ENCODE measurements at places on chromosomes 3 and 15. TPM values are rescaled to one million over a fixed set of nuclear protein-coding genes. Genes with fewer than 3 reads are reported as not detected.

The SLC12A1 gene
- not detected for total RNA-seq

The CHL1 gene
- total RNA-seq: 0.45 TPM

GRCh38 chr3:87082796-87083440, 92.0 kb upstream of the VGLL3 start:
- no peak for DNase-seq

- DNase-seq: no peak
Measured at GRCh38 chr3:176789281-176789705, 408.0 kb downstream of the TBL1XR1 start.

DNA sequence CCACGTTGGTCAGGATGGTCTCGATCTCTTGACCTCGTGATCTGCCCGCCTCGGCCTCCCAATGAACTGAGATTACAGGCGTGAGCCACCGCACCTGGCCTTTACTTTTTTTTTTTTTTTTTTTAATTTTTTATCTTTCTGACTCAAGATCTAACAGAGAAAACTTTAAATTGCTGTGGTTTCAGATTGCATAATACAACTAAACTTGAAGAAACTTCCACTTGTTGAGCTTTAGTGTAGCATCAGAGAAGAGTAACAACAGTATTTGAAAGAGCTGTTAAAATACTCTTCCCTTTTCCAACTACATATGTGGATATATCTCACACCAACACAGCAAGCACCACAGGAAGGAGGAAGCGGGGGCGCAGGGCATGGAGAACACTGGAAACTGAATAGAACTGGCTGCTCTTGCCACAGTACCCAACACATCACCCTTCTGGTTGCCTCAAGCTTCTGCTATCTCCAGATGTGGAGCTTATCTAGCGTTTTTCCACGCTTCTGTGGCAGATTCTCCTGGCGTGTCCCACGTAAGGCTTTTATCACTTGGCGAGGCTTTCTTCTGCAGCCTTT, 45.4 kb downstream of the MAP6D1 start:
- DNase-seq: no peak

The CCDC54 gene
- total RNA-seq: not detected

DNA sequence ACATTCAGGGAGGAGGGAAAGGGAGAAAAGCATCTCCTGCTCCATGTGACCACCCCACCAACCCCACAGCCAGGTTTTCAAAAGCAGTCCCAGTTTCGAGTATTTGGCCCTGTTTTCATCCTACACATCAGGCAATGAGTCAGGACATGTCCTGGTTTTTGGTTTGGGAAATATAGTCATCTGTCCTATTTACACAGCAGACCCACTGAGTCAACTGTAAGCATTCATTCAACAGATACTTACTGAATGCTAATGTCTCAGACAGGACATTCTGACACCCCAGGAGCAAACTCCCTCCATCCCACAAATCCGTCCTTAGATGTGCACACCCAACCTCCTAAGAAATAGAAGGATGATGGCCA, 32.9 kb downstream of the IGDCC3 start:
- no peak for DNase-seq

- DNase-seq: no peak
Measured at GRCh38 chr3:119380697-119381096, 82.7 kb downstream of the TMEM39A start.

DNA sequence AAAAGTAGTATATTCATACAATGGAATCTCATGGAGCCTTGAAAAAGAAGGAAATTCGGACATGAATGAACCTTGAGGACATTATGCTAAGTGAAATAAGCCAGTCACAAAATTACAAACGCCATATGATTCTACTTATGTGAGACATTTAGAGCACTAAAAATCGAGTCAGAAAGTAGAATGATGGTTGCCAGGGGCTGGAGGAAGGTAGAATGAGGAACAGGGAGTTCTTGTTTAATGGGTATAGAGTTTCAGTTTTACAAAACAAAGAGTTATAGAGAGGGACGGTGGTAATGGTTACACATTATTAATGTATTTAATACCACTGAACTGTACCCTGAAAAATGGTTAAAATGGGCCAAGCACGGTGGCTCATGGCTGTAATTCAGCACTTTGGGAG, 19.5 kb downstream of the UBXN7 start:
- DNase-seq: no peak

- no peak for DNase-seq
Measured at GRCh38 chr3:167866331-167866730, 130.8 kb downstream of the SERPINI1 start.

DNA sequence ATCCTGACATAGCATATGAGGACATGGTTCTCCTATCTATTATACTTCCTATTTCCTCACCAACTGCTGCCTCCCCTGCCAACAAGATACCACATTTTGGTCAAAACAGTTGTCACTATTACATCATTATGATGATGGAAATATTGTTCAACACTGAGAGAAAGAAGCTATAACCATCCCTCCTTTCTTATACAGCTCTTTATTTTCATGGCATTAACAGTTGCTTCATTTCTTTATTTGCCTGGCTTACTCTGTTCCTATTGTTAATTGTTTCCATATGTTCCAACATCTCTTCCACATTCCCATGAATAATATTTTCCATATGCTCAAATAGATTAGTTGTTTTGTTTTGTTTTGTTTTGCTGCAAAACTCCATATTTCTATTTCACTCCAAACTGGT, 40.8 kb upstream of the FILIP1L start:
- no peak for DNase-seq

The CCDC71 gene
- total RNA-seq: 9.2 TPM

The EDC3 gene
- 13.4 TPM for total RNA-seq

GRCh38 chr3:69065318-69065964, 13.3 kb upstream of the TMF1 start:
- DNase-seq: no peak
